Daoy (cell line): ENCODE measurements at places on chromosomes 6 and 20.

DNA sequence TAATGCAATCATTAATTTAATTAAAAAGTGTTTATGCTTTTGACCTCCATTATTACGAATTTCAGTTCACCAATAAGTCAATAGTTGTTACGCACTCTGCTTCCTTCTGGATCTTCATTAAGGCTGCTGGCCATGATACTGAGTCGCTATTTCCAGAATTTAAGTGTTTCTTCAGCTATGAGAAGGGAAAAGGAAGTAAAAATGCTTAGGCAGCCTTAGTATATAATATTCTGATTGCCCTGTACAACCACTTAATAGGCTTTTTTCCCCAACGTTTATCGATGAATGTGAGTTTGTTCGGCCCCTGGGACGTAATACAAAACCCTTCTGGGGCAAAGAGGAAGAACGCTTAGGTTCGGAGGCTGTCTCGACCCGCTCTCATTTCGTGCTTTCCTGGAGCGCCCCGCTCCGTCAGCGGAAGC, 644 bp downstream of the OARD1 start:
- peak; percentile 95 for DNase-seq

DNA sequence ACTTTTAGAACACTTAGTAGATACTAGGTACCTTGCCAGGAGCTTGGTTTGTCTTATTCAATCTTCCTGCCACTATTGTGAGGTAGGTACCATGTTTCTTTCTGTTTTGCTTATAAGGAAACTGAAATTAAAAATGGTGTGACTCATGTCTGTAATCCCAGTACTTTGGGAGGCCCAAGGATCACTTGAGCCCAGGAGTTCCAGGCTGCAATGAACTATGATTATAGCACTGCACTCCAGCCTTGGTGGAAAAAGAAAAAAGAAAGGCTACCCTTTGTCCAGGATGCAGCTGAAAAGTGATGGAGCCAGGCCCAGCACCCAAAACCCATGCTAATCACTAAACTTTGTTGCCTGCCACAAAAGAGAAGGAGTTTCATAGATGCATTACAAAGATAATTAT, 34.1 kb upstream of the LAMA4 start:
- DNase-seq, result no peak

GRCh38 chr6:143399176-143399575, 51.3 kb downstream of the ADAT2 start:
- DNase-seq, result no peak

DNA sequence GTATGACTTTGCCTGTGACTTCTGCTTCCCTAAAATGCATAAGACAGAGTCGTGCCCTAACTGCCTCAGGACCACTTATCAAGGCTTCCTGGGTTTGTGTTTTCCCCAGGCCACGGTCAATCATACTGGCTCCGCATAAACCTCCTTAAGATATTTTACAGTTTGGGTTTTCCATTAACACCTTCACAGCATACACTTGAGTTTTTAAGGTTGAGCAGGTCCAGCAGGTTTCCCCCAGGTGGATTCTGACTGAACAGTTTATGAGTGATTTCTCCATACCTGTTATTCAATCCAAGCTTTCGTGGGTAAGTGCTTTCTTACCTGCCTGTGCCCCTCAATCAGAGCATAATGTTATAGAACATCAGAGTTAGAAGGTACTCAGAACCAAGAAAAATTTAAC, 39.3 kb downstream of the NINL start:
- no peak for DNase-seq

- no peak for DNase-seq
Measured at GRCh38 chr6:25710287-25710686, 44.3 kb upstream of the SLC17A4 start.

GRCh38 chr6:113690281-113691259, 166.6 kb upstream of the MARCKS start:
- DNase-seq, result peak; percentile 87

- peak; percentile 26 for DNase-seq
Measured at GRCh38 chr6:127190552-127190951, 72.1 kb downstream of the RSPO3 start.
